ENCODE measurements at places on chromosomes 6 and 20.

- DNase-seq, result no peak
Measured at GRCh38 chr6:157120534-157121232, 202.6 kb downstream of the TMEM242 start.

- DNase-seq, result peak; percentile 96
Measured at GRCh38 chr6:10441004-10441654, 26.3 kb upstream of the TFAP2A start.

GRCh38 chr20:62839816-62840215 lies 21.8 kb downstream of the TCFL5 start:
- DNase-seq, result no peak

GRCh38 chr6:27891320-27891875 lies 20.8 kb downstream of the OR2B2 start:
- no peak for DNase-seq

- DNase-seq, result no peak
Measured at GRCh38 chr6:118618676-118619377, 32.6 kb downstream of the CEP85L start.

GRCh38 chr20:33933469-33933909 lies 60.2 kb upstream of the RALY start:
- DNase-seq, result peak; percentile 15

DNA sequence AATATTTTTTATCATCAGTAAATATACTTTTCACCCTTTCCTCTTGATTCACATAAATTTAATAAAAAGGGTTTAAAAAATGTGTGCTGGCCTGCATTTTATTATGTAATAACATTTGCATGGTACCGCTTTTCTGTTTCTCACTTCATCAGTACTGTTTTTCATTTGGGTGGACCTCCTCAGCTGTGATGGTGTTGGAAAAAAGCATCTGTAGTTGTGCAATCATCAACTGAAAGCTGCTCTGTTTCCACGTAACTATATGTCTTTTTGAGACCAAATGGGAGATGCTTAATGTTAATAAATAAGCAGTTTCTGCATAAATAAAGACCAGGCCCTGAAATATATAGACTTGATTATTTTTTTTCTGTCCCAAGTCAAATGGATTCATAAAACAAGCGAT lies 31.6 kb upstream of the CENPW start:
- DNase-seq, result no peak

DNA sequence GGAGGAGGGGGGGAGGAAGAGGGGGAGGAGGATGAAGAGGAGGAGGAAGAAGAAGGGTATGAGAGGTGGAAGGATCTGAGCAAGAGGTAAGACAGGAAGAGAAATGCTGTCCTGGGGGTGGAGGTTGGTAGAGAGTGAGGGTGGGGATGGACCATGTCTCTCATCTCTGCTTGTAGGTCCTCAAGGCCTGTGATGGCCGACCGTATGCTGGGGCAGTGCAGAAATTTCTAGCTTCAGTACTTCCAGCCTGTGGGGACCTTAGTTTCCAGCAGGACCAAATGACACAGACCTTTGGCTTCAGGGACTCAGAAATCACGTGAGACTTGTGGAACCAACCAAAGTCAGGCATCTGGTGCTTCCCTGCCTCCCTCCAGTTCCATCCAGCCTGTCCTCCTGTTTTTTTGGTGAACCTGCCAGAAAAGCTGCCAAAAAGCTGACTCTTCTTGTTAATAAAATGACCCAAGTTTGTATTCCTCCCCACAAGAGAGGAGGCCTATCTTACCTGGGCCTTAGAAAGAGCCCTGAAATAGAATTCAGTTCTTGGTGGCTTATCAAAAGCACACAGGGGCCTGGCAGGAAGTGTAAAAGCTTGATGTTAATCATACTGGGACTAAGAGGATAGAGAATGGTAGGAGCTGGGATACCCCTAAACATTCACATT lies 2.5 kb upstream of the C4A start:
- DNase-seq, result no peak

GRCh38 chr6:15453622-15454021 lies 207.8 kb downstream of the JARID2 start:
- no peak for DNase-seq

DNA sequence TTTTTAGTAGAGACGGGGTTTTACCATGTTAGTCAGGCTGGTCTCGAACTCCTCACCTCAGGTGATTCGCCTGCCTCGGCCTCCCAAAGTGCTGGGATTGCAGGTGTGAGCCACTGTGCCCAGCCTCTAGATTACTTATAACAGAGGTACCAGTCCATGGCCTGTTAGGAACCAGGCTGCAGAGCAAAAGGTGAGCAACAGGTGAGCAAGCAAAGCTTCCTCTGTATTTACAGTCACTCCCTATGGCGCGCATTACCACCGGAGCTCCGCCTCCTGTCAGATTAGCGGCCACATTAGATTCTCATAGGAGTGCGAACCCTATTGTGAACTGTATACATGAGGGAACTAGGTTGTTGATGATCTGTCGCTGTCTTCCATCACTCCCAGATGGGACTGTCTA lies 178.0 kb upstream of the SALL4 start:
- no peak for DNase-seq

- no peak for DNase-seq
Measured at GRCh38 chr6:42025066-42025844, 25.1 kb upstream of the TAF8 start.

- no peak for DNase-seq
Measured at GRCh38 chr6:125111219-125111983, 42.2 kb upstream of the TPD52L1 start.

All from PC-9 (cell line).